ENCODE measurements at places on chromosomes 7 and 10.

GRCh38 chr7:17849504-17849903, 90.8 kb downstream of the SNX13 start:
- DNase-seq: no peak

- no peak for DNase-seq
Measured at GRCh38 chr7:151756076-151756731, 120.7 kb downstream of the PRKAG2 start.

GRCh38 chr7:145860809-145861208, 255.8 kb upstream of the CNTNAP2 start:
- no peak for DNase-seq

DNA sequence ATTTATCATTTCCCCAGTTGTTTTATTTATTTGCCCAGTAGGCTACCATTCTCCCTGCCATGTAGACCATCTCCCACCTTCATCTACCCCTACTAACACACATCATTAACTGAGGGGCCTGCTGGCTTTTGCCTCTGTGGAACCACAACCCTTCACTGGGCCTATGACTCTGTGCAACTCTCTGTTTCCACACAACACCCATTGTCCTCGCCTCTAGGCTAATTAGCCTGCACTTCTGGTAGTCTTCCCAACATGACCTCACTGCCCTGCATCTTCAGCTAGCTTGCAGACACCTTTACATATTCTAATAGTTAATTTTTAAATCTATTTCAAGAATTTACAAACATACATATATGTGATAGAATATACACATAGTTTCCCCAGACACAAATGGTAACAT, 7.5 kb downstream of the ANKIB1 start:
- no peak for DNase-seq

DNA sequence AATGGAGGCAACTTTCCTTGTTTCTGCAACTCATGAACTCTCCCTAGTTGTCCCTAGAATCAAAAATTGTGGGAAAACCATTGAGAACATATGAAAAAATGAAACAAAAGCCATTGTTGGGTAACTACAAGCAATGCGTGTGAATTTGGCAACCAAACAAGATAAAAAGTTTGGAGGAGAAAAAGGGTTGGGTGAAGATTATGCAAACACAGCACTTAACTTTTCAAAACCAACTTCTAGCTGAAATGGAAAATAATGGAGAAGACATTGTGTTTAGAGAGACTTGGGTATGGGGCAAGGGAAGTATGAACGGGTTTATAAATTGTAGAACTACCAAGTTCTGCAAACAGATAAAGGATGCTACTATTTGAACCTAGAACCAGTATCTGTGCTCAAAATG, 89.0 kb upstream of the SVIL start:
- DNase-seq: no peak

GRCh38 chr10:1370298-1370697, 314.1 kb downstream of the WDR37 start:
- DNase-seq: no peak

GRCh38 chr10:126209451-126209850, 178.8 kb downstream of the ADAM12 start:
- DNase-seq: no peak

GRCh38 chr10:672203-672602, 17.3 kb downstream of the DIP2C start:
- DNase-seq: no peak

GRCh38 chr10:132994185-132994796, 51.9 kb upstream of the CFAP46 start:
- DNase-seq: peak; percentile 84

DNA sequence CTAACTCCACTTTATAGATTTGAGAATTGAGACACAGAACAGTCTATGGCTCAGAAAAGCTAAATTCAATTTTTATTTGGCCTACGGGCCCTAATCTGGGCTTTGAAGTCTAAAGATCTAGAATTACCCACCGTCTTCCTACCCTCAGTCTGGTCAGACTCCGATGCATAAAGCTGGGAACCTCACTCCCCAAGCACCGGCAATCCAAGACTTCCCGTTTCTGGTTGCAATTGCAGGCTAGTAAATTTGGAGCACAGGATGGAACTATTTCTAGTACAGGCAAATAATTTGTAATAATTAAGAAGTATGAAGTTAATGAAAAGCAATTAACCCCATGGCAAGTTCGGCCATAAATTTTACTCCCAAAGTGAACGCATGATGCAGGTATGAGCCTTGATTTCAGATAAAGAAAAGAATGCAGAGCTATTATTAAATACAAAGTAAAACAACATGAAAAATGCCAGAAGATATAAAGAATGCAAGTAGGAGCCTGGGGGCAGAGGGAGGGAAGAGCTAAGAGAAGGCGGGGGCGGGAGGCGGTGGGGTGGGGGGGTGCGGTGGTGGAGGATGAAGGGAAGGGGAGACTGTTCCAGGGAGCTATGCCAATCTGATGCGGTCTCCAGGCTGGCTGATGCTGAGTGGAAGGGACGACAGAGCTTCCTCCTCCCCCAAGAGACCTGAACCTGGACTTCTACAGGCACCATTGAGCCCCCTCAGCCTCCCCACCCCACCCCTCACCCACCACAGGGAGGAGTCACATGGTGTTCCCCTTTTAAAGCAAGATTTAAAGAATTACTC, 45.1 kb downstream of the BPGM start:
- no peak for DNase-seq

DNA sequence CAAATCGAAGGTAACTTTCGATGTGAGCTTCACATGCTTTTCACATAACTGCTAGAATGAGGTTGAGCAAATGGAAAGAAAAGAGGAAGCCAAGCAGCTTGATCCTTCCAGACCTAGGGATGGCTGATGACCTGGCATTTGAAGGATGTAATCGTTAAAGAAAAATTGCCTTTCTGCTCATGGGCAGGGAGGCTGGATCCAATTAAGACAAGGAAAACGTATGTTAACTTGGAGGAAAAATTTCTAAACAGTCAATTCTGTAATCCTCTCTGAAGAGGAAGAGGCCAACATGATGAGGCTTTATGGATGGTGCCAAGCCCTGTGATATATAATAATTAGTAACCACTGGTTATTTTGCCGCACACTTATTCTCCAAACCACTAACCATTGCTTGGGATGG, 12.5 kb downstream of the GRK5 start:
- no peak for DNase-seq

DNA sequence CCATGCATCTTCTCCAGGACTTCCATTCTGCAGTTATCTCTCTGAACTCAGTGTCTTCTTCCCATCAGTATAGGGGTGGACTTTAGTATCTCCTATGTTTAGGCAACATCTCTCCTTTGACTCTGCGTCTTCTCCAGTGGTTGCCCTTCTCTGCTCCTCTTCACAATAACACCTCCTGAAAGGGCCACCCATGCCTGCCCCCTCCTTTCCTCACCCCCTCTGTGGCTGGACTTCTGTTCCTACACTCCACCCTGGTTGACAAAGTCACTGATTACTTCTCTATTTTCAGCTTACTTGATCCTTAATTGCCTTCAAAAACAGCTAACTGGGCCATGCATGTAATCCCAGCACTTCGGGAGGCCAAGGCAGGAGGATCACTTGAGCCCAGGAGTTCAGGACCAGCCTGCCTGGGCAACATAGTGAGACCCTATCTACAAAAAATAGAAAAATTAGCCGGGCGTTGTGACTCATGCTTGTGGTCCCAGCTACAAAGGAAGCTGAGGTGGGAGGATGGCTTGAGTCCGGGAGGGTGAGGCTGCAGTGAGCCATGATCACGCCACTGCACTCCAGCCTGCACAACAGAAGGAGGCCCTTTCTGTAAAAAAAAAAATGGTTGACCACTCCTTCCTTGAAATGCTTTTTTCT, 13.7 kb downstream of the SRGN start:
- DNase-seq: no peak

DNA sequence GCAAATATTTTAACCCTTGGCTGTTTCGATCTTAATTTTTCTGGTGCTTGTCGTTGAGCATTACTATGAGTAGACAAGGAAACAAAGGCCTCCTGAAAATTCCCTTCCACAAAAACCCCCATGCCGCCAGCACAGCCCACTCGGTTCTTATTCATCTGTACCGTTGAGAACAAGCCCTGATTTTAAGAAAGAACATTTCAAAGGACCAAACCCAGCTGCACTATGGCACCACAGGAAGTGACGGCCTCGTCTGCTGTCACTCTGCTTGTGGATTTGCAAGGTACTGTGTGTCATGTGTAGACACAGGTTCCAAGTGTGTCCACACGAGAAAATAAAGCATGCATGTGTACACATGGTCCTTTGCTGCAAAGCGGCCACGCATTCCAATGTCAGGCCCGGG, 285.2 kb downstream of the DNAJB6 start:
- no peak for DNase-seq

DNA sequence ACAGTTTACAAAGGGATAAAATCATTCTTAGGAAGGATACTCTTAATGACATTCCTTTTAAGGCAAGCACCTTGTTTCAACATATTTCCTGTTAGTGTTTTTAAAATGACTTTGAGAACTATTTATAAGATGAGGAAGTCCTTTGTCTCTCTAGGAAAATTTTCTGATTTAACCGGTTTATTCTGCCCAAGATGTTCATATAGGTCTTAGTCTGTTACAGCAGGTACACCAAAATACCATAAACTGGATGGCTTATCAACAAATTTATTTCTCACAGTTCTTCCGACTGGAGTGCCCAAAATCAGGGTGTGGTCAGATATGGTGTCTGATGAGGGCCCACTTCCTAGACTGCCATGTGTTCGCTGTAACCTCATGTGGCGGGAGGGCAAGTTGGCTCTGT, 77.9 kb downstream of the GSAP start:
- no peak for DNase-seq

DNA sequence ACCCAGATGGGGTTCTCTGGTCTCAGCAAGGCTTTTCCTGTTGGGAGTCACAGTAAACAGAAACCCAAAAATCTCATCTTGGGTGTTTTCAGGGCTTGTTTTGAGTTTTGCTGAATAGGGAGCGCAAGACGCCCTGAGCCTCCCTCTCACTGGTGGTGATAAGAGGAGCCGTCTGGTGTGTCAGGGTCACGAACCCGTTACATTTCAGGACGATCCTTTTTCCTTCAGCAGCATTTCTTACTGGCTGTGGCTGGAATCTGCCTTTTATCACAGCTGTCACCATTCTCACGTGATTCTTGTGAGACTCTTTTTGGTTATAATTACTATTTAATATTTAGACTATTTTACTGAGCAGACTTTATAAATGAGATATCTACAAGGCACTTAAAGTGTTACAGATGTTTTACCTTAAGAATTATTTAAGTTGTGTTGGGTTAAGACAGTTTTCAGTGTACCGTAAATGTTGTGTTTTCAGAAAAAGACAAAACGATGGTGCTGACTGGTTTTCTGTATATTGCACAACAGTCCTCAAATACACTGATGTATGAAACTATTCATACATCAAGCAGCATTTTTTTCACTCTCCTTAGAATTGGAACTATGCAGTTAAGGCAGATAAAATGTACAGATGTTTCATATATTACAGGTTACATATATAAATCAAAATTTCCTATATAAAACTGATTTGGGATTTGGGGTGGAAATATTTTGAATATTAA, 2.2 kb upstream of the GET4 start:
- no peak for DNase-seq

DNA sequence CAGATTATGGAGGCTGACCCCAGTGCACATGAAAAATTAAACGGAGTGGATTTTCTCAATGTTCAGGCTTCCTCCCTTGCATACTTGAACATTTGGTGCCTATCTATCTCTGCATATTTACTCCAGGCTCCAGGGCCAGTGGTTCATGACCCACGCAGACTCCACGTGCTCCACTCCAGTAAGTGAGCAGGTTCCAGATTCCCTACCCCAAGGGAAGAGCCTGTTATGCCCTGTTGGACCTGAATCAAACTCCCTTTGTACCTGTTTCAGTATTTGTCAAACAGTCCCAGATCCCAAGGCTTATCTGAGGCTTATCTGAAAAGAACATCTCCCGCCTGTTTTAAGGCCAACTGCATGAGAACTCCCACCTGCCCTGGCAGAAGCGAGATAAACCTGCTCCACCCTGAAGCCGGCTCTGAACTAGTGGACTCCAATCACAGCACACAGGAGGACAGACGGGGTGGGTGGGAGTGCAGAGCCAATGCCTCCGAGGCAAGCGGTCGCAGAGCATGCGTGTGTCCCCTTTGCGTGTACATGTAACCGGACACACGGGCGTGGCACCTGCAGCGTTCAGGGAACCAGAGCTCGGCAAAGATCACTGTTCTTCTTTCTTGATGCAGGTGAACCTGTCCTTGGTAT, 2.3 kb upstream of the FUOM start:
- DNase-seq: no peak

- no peak for DNase-seq
Measured at GRCh38 chr10:90960355-90960814, 39.5 kb upstream of the ANKRD1 start.

DNA sequence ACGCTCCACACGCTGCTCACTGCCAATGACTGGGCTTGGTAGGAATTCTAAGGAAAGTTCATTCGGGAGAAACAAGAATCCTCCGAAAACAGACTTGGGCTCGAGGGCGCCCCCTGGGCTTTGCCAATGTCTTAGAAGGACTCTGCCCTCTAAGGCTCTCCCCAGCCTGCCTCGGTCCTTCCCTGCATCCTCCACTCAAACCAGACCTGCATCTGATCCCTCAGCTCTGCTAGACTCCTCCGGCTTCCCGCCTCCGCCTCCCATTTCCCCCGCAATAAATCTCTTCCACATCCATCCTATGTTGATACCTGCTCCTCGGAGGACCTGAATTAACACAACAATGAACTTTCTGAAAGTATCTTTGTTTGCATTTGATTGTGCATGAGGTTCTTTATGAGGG, 177.6 kb downstream of the PLPP4 start:
- no peak for DNase-seq

DNA sequence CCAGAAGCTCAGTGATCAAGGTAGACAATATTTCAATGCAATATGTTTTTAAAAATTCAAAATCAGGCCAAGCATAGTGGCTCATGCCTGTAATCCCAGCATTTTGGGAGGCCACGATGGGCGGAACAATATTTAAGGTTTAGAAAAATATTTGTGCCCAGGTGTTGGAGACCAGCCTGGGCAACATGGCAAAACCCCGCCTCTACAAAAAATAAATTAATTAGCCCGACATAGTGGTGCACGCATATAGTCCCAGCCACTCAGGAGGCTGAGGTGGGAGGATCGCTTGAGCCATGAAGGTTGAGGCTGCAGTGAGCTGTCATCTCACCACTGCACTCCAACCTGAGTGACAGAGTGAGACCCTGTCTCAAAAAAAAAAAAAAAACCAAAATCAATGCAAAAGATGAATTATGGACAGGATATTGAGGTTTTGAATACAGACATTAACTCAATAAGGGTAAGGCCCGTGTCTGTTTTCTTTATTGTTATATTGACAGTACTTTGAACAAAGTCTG, 913 bp upstream of the IFIT5 start:
- no peak for DNase-seq

GRCh38 chr10:17229016-17229716, 1.1 kb downstream of the VIM start:
- DNase-seq: peak; percentile 91

All from retina (tissue), 1 donor.